ENCODE measurements at places on chromosomes 1 and 21.

DNA sequence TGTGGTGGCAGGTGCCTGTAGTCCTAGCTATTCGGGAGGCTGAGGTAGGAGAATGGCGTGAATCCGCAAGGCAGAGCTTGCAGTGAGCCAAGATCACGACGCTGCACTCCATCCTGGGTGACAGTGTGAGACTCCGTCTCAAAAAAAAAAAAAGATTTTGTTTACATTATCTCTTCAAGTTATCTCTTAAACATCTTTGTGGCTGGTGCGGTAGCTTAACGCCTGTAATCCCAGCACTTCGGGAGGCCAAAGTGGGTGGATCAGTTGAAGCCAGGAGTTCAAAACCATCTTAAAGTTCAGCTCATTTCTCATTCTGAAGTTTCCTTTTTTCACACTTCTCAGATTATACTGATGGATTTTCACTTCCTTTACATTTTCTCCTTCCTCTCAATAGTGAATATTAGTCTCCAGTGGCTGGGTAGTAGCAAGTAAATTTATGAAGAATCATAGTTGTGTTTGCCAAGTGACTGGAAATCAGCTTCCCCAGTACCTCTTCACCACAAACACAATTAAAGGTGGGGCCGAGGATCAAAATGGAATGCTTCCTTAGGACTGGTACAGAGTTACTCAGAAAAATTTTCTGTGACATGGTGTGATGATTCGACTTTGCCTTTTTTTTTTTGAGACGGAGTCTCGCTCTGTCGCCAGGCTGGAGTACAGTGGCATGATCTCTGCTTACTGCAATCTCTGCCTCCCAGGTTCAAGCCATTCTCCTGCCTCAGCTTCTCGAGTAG is 13.8 kb downstream of the PIP5K1A start:
- no peak for DNase-seq

DNA sequence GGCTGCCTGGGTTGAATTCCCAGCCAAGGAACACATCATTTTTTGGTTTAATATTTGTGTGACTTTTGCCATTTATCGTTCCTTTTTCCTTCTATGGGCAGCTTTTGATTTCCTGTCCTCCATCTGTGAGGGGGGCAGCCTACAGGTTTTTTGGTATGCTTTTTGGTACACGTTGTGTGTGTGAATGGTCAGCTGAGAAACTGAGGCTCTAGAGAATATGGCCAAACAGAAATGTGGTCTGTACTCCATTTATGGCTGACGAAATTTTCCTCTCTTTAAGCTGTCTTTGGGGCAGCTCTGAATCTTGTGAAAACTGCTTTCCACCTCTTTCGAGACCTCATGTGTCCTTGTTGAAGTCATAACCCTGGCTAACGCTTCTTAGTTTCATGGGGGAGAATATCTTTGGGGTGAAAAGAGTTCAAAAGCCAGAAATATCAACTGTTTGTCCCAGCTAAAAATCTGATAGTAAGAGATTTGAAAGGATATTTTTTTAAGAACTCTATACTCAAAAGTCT is 26.6 kb downstream of the NRDC start:
- no peak for DNase-seq

GRCh38 chr1:210291786-210292230 is 36.9 kb upstream of the HHAT start:
- DNase-seq = no peak

DNA sequence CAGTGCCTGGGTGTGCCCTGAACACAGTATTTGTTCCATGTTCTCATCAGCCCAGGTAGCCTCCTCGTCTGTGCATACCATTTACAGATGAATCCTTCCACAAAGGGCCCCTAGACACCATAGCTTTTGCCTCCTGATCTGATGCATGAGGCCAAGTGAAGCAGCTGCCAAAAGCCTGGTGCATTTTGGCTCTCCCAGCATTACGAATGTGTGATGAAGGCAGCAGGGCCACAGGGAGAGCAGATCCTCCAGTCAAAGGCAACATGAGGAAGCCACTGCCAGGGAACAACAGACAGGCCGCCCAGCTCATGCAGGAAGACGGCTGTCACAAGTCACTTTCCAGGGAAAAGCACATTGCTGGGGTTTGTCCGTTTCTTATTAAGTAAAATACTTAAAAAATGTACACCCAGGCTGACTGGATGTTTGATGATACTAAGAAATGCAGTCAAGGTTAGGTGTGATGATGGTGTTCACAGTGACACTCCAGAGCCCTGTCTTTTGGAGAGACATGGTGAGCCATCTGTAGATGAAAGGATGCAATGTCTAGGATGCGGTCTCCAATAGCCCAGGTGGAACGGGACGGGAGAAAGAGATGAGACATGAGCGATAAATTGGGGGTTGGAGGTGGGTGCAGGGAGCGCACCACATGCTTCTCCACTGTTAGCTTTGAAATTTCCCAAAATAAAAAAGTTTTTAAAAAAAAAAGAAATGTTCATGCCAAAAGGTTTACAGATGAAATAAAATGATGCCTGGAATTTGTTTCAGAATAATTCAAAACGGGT is 48.7 kb downstream of the NPHP4 start:
- DNase-seq = no peak

DNA sequence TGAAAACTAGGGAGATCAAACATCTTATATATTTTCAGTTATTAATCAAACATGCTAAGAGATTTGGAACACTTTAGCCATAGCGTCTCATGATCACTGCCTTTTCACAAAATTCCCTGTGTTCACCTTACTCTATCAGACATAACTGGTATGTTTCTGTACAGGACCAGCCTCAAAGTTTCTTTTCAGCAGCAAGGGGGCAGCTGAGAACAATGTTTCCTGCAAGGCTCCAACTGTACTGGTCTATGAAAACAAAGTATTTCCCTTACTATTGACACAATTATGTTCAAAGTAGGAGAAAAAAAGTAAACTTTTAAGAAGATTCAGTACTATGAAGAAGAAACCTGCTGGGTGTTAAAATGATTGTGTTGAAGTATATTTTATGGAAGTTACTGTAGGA is 98.5 kb downstream of the ATF6 start:
- no peak for DNase-seq

DNA sequence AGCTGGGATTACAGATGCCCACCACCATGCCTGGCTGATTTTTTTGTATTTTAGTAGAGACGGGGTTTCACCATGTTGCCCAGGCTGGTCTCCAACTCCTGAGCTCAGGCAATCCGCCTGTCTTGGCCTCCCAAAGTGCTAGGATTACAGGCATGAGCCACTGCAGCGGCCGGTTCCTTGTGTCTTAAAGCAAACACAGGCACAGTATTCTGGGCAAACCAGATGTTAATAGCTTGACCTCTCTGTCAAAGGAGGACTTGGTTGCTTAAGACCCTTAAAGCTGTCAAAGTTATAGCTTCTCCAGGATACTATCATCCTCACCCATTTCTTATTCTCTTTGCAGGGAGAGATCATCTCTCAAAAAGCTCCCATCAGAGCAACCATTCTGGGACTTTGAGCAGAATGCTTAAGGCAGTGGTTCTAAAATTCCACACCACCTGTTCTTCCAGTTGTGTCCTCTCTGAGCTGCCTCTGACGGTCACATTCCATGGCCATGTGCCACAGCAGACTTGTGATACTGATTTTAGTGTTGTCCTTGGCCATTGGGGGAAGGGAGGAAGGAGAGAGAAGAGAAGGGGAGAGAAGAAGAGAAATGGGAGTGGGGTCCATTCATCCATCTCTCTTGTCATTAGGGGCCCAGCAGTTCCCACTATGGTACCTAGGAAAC is 81.8 kb downstream of the PBX1 start:
- DNase-seq = no peak

DNA sequence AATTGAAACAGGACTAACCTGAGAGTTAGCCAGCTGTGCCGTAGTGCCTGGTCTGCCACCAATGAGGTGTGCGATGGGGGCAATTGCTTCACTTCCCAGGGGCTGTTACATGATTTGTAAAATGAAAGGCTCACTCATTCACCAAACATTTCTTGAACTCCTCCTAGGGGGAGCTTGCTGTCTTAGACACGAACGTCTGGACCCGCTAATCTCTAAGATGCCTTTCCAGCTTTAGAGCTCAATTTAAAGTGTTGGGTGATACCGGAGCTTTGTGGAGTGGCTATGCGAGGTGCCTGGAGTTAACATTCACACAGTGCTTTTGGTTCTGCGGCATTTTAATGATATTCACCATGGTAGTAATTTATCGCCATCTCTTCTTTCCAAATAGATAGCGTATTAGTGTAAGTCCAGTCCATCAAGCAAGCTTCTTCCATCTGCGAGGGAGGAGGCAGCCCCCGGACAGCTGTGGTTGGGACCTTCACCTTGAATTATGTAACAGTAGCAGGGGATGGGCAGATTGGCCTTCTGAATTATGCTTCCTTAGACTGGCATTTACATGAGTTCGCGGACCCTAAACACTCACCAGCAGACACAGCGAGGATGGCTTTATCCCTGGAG is 179.9 kb downstream of the ADSS2 start:
- no peak for DNase-seq

DNA sequence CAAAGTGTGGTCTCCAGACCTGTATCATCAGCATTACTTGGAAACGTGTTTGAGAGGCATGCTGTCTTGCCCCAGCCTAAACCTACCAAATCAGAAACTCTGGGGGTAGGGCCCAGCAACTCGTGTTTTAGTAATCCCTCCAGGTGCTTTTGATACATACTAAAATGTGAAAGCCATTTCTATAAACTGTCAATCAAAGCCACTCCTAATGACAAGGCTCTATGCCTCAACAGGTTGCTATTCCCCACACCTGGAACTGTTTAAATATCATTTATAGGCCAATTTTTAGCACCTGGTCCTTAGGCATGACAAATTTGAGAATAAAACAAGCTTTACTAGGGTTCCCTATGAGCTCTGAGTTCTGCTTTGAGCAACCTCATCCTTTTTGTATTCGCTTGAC is 158.7 kb upstream of the NR5A2 start:
- no peak for DNase-seq

DNA sequence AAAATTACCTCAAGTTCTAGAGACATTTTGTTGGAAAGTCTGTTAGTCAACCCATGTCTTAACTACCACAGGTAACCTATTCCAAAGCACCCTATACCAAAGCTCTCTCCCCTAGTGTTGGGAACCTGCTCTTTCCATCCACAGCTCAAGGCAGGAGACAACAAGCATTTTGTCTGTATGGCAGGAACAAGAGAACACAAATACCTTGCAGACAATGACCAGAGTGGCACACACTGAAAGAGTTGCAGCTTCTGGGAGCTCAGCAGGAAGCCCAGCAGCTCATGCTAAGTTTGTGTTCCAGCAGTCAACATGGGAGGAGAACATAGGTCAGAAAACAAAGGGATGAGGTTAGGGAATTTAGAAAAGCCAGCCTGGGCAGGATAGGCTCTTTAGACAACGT is 300.8 kb downstream of the HHIPL2 start:
- no peak for DNase-seq

DNA sequence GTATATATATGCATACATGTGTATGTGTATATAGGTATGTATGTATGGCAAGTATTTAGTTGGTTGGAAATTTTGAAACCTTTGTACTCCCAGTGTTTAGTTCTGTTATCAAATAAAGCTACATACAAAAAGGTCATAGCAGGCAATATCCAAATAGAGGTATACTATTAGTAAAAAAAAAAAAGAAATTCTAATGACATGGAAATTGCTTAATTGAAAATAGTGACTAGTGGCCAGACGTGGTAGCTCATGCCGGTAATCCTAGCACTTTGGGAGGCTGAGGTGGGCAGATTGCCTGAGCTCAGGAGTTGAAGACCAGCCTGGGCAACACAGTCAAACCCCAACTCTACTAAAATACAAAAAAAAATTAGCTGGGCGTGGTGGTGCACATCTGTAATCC is 351.6 kb upstream of the NR5A2 start:
- DNase-seq = no peak

GRCh38 chr1:89596698-89597097 is 36.2 kb upstream of the LRRC8C start:
- DNase-seq = no peak

DNA sequence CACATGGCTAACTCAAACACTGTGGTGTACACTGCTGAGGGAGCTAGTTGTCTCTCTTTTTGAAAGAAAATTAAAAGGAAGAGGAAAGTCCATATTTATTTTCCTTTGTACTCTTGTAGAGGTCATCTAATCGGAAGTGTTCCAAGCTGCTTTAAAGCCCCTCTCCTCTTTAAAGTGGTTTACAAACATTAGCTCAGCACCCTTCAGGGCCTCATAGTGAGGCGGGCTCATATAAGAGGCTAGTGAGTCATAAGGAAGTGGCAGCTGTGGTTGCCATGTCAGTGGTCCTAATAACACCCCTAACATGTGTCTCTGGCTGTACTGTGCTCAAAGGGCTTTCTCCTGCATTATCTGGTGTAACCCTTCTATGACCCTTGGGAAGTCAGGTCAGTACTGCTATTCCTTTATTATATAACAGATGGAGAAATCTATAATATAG is 104.4 kb upstream of the SERBP1 start:
- no peak for DNase-seq

DNA sequence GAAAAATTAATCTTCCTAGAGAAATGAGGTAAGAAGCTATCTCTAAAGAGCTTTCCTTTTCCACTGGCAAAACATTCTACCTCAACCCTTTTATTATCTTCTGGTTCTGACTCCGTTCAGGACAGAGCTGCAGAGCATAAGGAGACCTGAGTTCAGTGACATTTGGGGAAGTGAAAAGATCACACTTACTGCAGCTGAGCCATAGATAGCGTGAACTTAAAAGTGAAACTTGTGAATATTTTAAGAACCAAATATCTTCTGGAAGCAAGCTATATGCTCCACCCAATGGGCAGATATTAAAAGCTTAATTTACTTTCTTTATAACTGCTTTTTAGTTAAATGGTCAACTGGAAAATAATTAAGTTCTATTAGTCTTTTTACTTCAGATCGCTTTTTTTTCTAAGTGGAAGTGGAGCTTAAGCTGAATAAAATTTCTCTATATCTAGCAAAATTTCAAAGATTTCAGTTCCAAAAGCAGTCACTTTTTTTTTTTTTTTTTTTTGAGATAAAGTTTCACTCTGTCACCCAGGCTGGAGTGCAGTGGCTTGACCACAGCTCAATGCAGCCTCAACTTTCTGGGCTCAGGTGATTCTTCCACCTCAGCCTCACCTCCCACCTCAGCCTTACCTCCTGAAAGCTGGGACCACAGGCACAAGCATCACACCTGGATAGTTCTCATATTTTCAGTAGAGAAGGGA is 11.9 kb downstream of the PTPN22 start:
- DNase-seq = no peak

GRCh38 chr1:41981796-41982195 is 63.1 kb upstream of the HIVEP3 start:
- DNase-seq = no peak

- no peak for DNase-seq
Observed at GRCh38 chr1:185636848-185637247, 97.3 kb upstream of the HMCN1 start.

GRCh38 chr1:119046785-119047438 is 58.8 kb upstream of the TBX15 start:
- DNase-seq = no peak

DNA sequence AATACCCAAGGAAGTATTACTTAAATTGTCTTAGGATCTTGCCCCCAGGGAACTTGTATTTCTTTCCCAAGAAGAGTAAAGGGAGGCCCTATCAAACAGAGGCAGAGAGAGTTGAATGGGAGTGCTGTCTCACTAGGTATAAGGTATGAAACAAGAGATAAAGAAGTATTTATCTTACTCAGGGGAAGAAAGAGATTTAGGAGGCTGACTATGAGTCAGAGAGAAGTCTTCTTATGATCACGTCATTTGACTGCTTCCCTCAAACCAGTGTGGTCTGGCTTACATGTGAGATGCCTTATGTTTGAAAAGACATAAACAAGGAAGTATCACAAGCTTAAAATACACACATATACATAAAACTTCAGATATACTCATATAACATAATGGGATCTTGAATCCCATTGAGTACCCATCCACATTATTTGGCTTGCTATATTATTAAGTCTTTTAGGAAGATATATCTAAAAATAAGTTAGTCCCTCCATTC is 29.6 kb downstream of the DUSP10 start:
- no peak for DNase-seq
